ENCODE measurements at places on chromosomes 13 and 19.

DNA sequence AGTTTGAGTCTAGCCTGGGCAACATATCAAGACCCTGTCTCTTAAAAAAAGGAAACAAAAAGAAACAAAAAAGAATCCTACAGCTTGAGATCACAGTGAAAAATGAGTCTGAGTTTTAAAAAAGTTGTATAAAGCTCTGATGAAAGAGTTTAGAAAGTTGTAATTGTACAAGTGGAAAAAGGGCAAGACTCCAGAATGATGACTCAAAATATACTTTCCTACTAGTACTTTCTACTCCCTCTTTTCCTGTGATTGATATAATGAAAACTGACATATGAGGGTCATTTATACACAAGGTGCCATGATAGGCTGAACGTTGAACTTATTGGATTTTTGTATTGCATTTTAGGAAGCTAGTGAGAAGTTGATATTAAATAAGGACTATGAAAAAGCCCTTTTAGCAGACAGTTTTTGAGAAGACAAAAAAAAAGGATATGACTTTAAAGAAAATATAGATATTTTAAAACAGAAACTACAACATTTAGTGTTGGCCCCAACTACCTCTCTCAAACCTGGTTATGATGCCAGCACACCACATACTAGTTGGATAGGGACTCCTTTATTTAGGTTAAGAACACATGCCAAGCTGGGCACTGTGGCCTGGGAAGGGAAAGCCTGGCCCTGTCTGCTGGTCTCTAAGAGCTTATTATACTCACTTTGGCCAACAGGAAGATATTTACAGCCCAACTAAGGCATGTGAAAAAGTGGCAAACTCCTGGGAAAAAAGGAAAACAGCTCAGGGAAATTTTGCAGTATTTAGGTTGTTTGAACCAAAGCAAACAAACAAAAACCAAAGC, 116.6 kb downstream of the KL start:
- no peak for DNase-seq

GRCh38 chr13:30196025-30196424, 111.3 kb downstream of the KATNAL1 start:
- DNase-seq = no peak

- DNase-seq = no peak
Observed at GRCh38 chr19:1106841-1107660, 3.3 kb downstream of the GPX4 start.

GRCh38 chr19:49952479-49952836, 8.5 kb downstream of the SIGLEC11 start:
- DNase-seq = no peak

DNA sequence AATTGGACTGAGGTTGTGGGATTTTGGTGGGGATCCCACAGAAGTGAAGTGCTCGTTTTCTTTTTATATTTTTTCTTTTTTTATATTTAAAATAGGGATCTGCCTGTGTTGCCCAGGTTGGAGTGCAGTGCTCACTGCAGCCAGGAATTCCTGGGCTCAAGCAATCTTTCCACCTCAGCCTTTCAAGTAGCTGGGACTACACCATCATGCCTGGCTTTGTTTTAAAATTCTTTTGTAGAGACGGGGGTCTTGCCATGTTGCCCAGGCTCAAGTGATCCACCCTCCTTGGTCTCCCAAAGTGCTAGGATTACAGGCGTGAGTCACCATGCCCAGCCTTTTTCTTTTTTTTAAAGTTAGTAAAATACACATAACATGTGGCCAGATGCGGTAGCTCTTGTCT, 20.6 kb downstream of the CRTC1 start:
- DNase-seq = no peak

- DNase-seq = no peak
Observed at GRCh38 chr19:48997972-48998371, 4.3 kb downstream of the RUVBL2 start.

DNA sequence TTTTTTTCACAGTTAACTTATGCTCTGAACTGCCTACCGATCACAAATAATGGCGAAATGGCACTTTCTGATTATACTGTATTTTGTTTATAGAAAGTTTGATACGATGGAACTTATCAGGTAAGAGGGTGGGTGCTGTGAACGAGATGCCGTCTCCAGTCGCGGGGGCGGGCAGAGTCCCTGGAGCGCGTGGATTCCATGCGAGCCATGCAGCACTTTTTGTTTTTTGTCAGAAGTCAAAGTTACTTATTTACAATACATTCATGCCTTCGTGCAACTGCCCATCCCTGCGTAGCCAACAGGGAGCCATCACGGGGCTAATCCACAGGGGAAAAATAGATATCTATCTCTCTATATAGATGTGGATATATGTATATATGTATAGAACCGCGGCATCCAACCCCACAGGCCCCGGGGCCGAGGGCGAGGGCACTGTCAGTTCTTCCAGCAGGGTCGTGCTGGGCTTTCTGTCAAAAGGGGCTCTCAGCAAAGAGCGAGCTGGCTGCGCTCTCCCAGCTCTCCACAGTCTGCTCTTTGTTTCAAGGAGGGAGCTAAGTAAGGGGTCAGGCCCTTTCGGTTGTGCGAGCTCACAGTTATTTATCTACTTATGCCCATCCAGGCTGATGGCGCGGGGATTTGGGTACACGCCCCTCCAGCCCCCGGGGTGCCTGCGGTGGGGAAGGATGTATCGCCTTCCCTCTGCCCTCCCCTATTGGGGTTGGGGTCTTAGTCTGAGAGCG, 3.4 kb downstream of the SLITRK1 start:
- DNase-seq = no peak

DNA sequence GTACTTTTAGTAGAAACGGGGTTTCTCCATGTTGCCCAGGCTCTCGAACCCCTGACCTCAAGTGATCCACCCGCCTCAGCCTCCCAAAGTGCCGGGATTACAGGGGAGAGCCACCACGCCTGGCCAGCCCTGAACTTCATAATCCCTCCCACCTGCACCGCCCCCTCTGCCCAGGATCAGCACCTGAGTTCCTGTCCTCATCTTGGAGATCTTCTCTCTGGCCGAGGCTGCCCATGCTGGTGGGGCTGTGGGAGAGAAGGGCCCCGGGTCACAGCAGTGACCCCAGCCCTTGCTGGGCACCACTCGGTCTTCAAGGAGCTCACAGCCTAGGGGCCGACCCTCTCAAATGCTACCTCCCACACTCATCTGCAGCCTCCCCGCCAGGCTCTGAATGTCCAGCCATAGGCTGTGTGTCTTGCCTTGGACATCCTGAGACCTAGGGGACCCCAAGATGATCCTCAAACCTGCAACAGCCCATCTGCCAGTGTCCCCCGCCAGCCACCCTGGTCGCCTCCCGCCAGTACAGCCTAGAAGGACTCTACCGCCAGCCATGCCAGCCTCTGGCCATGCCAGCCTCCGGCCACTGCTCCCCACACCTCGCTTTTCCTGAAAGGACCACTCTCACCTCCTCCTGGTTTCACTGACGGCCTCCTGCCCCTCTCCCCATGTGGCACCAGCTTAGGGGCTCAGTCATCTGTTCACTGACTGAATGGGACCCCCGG, 1.5 kb downstream of the ATP8B3 start:
- no peak for DNase-seq

DNA sequence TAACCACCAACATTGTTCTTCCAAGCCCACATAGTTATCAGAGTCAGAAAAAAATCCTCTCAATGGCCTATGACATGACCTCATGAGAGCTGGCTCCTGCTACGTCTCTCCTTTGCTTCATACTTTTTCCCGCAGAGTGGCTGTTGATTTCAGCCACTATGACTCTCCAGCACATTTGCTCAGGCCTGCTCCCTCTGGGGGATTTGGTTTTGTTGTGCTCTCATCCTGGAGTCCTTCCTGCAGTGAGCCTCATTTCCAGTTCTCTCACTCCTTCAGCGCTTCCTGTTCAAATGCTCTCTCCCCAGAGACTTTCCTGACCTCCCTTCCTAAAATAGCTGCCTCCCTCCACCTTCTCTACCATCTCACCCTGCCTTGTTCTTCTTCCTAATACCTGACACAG, 72.0 kb upstream of the USP29 start:
- no peak for DNase-seq

DNA sequence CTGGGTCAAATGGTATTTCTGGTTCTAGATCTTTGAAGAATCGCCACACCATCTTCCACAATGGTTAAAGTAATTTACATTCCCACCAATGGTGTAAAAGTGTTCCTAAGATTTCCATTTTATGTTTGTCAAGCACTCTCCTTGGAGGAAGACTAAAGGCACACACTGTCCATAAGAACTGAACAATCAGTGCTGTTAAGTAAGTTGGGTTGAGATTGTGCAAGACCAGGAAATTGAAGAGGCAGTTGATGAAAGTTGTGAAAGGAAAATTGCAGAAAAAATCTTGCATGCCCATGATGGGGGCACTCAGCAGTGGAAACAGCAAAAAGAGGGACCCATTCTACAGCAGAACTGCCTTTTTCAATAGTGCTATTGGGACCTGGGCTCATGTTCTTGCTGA, 323.6 kb downstream of the DLEU7 start:
- no peak for DNase-seq

GRCh38 chr19:49682274-49682673, 5.2 kb downstream of the PRMT1 start:
- no peak for DNase-seq

DNA sequence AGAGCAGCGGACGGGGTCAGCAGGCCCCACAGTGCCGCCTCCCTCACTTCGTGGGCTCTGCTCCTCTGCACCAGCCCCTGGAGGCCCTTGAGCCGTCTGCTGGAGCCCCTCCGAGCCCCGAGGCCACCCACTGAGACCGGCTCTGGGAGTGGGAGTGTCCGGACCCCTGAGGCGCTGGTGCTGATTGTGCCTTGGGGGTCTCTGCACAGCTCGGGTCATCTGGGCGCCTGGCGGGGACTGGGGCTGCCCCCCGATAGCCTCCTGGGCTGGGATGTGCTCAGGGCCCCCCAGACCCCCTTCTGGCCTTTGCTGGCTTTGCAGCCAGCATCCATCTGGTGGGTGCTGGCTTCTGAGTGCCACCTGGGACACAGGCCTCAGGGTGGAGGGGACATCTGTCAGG, 15.4 kb downstream of the CBARP start:
- DNase-seq = no peak

DNA sequence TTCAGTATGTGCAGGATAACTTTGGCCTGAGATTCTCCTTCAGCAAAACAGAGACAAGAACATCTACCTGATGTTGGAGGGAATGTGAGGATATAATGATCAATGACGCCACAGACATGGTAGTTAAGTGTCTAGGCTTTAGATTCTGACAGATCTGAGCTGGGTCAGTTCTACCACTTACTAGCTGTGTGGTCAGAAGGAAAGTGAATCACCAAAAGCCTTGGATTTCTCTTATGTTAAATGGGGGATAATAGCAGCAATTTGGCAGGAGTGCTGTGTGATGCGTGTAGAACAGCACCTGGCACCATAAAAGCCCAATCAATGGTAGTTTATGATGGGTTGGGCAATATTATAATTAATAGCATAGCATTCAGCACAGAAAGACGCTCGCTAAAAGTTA, 41.7 kb downstream of the RXFP2 start:
- no peak for DNase-seq

DNA sequence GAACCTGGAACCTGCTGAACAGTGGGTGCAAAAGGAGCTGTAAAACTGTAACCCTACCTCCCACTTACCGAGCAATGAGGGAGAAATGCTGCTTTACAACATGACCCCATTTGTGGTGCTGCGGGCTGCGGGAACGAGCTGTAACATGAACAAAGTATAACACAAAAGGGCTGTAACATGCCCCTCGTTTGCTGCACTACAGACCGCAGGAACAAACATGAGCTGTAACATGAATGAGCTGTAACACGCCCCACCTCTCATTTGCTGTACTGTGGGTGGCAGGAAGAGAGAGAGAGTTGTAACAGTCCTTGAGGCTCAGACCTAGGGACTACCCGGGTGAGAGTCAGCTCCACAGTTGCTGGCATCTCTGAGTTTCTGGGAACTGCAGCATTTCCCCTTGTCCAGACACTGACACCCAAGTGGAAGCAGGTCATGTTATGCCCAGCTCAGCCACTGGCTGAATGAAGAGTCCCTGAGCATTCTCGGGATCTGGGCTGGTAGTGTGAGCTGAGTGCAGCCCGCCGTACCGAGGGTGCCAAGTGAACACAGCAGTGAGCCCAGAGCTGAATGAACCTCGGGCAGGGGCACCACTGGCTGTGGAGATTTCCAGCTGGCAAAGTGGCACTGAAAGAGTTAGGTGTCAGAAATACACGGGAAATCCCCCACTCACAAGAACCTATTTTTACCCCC, 1385.3 kb upstream of the SPRY2 start:
- no peak for DNase-seq

DNA sequence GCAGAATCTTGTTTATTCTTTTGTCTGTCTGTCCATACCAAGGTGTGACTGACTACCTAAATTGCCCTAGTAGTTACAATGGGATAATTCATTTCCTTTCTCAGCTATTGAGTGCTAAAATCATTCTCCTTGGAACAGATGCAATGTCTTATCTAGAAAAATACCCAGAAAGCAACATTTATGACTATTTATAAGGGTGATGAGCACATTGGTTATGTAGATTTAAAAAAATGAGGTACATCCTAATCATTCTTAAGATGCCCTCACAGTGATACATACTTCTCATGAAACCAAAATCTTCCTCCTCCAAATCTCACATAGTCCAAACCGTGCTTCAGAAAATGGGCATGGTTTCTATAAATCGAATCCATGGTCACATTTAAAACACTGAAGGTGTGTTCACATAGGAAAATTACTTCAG, 11.6 kb upstream of the UBE2L5 start:
- DNase-seq = no peak

Measured in cortex of kidney (tissue), 1 donor.